Panc1 (cell line): ENCODE measurements at places on chromosomes 6 and 20. TPM values are rescaled to one million over a fixed set of nuclear protein-coding genes. Genes with fewer than 3 reads are reported as not detected.

DNA sequence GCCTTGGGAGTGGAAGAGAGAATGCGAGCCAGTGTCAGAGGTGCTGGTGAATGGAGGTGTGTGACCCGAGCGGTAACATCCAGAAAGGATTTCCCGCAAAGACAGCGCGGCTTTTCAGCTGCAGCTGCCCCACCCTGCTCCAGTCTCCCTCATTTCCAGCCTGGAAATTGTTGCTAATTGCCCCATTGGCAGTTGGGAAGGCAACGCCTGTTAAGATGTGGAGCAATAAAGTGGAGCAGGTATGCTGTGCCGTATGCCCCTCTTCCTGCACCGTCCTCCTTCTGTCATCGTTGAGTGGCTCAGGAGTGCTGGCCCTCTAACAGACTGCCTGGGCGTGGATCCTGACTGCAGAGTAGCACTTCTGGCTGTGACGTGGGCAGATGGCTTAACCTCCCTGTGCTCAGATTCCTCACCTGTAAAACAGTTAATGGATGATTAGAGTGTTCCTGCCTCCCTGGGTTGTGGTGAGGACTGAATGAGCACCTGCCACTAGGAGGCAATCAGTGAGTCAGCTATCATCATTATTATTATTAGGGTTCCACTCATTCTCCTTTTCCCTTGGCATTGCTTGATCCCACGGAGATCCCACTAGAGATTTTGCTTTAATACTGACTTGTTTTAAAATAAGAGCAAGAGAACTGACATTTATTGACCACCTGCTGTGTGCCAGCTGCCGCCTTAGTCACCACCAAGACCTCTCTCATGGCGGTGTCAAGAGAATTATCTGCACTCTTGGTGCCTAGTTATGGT lies 11.7 kb downstream of the ARFGEF2 start:
- H3K36me3 ChIP-seq, result no peaks in the 10 kb centered on the region
- no peaks in the 10 kb centered on the region for H3K27me3 ChIP-seq
- H3K4me1 ChIP-seq, result no peaks in the 10 kb centered on the region
- no peak overlapping the region for H3K27ac ChIP-seq

DNA sequence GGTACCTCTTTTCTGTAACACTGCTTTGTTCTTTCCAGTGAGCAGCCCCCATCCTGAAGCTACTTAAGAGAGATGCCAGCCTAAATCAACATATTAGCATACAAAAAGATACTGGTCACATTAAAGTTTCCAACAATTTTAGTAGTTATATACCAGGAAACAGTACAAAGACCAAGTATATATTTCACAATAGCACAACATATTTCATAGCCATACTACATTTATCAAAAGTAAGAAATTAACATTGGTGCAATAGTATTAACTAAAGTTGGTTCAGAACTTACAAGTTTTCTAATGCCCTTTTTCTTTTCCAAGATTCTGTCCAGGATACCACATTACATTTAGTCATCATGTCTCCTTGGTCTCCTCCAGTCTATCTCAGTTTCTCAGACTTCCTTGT lies 641.0 kb upstream of the GJE1 start:
- no peak for DNase-seq
- no peak overlapping the region for H3K4me3 ChIP-seq

DNA sequence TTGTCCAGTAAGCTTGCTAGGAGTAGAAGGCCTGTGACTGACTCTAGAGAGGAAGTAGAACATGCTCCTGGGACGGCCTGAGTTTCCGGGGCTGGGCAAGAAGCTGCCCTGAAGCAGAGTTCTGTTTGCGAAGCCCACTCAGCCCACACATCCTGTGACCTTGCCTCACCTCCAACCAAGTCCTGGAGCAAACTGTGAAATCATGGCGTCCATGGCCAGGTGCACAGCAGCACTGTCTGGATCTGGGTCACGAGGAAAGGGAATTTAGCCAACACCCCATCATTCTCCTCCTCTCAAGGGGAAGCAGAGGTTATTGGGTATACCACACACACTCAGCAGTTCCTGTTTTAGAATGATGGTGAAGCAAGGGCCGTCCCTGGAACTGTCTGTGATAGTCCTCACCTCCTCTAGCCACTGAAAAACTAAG lies 87.5 kb downstream of the CRYBG1 start:
- no peaks in the 10 kb centered on the region for H3K36me3 ChIP-seq
- H3K4me1 ChIP-seq, result no peaks in the 10 kb centered on the region
- DNase-seq, result no peak
- H3K4me3 ChIP-seq, result no peak overlapping the region

- no peaks in the 10 kb centered on the region for H3K27me3 ChIP-seq
- no peaks in the 10 kb centered on the region for H3K4me1 ChIP-seq
- DNase-seq, result no peak
- H3K4me3 ChIP-seq, result no peak overlapping the region
- no peaks in the 10 kb centered on the region for H3K36me3 ChIP-seq
- H3K27ac ChIP-seq, result no peak overlapping the region
Observed at GRCh38 chr6:30283761-30284160, 43.0 kb upstream of the TRIM39 start.

- peaks cover 5% of the 10 kb centered on the region; the same call in 1 of the 2 replicates for H3K27me3 ChIP-seq
- H3K36me3 ChIP-seq, result no peaks in the 10 kb centered on the region
- no peak overlapping the region for H3K27ac ChIP-seq
- no peak for DNase-seq
- H3K4me1 ChIP-seq, result no peaks in the 10 kb centered on the region
Observed at GRCh38 chr6:40743226-40743625, 156.1 kb upstream of the LRFN2 start.

GRCh38 chr20:24753130-24753529 lies 195.9 kb upstream of the CST7 start:
- H3K27ac ChIP-seq, result no peak overlapping the region
- H3K4me1 ChIP-seq, result no peaks in the 10 kb centered on the region
- no peak for DNase-seq
- H3K4me3 ChIP-seq, result no peak overlapping the region
- H3K36me3 ChIP-seq, result no peaks in the 10 kb centered on the region

- H3K36me3 ChIP-seq, result peaks cover 4% of the 10 kb centered on the region; the same call in 1 of the 2 replicates
- H3K27ac ChIP-seq, result peak overlapping the region; percentile 45; the same call in 1 of the 2 replicates
- DNase-seq, result no peak
- H3K4me3 ChIP-seq, result no peak overlapping the region
Observed at GRCh38 chr6:45431317-45432065, 53.8 kb upstream of the SUPT3H start.

- H3K27ac ChIP-seq, result no peak overlapping the region
- no peaks in the 10 kb centered on the region for H3K36me3 ChIP-seq
- no peaks in the 10 kb centered on the region for H3K4me1 ChIP-seq
- DNase-seq, result no peak
- H3K27me3 ChIP-seq, result no peaks in the 10 kb centered on the region
- H3K4me3 ChIP-seq, result no peak overlapping the region
Observed at GRCh38 chr20:3651204-3651962, 11.8 kb downstream of the GFRA4 start.

The RIPOR2 gene
- 0.54 TPM for total RNA-seq

The LY6G6F gene
- total RNA-seq, result not detected

The ANKRD66 gene
- total RNA-seq, result not detected

The CLVS2 gene
- 1.1 TPM for total RNA-seq

The HSPA1L gene
- total RNA-seq, result 2.8 TPM
